ENCODE measurements at places on chromosomes 3 and 15.
A peak's percentile ranks its signal among the peaks of the same experiment; 100 is the strongest.

DNA sequence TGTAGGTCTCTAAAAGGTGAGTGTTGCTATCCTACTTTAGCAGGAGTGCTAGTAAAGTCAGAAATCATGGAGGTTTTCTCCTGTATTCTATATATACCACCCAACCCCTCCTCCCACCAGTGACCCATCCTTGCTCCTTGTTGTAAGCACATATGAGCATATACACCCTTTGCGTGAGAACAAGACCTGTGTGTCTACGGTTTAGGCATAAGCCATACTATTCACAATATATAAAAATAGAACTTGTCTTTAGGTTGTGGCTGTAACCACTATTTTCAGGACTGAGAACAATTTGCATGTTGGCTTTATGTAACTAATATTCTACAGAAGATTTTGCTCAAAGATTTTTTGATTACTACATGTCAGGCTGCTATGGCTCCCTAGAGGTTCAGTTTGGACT lies 59.1 kb upstream of the TOP2B start:
- ATAC-seq = no peak

- ATAC-seq = no peak
These were observed 150.5 kb downstream of the LRRK1 start for GRCh38 chr15:101069654-101069973.

- ATAC-seq = peak; percentile 60
These were observed 34.1 kb upstream of the HACD2 start for GRCh38 chr3:123618768-123619484.

DNA sequence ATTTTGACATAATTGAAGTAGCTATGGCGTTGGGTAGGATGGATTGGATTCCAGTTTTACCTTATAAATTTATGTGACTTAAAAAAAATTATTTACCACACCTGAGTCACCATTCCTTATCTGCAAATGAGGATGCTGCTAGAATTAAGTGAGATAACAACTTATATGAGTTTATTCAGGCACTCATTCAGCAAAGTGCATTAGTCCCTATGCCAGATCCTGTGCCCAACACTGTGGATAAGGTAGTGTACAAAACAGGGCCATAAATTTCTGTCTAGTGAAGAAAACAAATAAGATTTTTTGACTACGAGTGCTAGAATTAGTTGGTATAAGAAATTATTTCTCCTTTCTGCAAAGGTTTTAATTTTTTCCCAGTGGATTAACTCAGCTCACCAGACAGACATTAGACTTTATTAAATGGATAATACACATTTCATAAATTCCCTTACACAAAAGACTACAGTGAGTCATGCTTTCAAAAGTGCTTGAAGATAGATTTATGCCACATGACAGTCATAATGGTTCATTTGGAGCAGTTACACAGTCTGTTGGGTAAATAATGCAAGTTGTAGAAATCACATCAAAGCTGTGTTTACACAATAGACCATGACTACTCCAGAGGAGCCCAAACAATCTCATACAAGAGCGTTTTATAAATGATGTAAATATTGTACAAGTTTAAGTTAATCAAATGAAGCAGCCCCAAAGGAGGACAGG lies 129.9 kb upstream of the TGFBR2 start:
- ATAC-seq = peak; percentile 90

DNA sequence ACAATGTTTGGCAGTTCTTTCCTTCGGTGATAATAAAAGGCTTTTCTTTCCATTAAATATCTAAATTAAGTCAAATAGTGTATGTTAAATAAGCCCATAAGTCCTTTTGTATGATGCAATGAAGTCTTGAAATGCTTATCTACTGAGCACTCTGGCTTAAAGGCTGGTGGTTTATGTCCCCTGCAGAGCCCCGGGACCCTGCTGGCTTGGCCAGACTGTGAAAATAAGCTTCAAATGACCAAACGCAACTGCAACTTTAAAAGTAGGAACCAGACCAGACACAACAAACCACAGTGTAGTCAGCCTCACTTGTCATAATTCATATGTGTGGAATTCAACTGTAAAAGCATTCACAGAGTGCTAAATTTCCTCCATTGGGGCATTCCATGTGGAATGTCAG lies 72.5 kb downstream of the FOXP1 start:
- ATAC-seq = peak; percentile 80

GRCh38 chr3:3405131-3405530 lies 225.6 kb upstream of the CRBN start:
- no peak for ATAC-seq

DNA sequence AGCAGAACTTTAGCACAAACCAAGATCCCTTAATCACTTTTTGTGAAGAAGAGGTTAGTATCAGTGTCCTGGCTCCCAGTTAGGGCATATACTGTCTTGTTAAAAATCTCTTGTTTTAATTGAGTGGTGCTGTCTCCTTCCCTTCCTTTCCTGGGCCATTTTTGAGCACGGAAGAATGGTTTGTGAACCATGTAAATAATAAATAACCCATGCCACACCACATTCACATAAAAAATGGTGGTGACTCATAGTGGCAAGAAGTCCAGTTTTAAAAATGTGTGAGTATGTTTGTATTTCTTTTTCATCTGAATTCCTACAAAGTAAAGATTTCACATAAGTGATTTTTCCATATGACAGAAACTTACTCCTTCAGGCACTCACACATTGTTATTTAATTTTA lies 59.1 kb upstream of the SPRED1 start:
- ATAC-seq = no peak

DNA sequence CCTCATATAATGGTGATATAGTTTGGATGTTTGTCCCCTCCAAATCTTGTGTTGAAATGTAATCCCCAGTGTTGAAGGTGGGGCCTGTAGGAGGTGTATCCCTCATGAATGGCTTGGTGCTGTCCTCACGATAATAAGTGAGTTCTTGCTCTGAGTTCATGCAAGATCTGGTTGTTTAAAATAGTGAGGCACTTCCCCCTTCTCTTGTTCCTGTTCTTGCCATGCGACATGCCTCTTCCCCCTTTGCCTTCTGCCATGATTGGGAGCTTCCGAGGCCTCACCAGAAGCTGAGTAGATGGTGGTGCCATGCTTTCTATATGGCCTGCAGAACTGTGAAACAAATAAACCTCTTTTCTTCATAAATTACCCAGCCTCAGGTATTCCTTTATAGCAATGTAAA lies 39.2 kb downstream of the REC114 start:
- ATAC-seq = no peak

GRCh38 chr3:16801698-16802097 lies 83.1 kb upstream of the PLCL2 start:
- peak; percentile 48 for ATAC-seq

DNA sequence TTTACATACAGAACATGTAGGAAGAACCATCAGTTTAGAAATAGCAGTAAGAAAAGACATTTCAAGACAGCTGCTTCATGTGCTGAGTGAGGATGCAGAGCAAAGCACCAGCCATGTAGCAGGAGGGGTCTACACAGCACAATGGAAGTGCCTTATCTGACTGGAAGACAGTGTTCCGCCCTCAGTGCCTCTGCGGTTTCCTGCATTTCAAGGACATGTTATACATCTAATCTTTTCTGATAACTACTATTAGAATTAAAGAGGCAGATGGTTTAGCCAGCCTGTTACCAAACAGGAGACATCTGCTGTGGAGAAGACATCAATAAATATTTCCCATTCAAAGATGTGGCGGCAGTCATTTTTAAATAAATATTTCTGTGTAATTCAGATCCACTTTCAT lies 10.6 kb downstream of the LSG1 start:
- no peak for ATAC-seq

GRCh38 chr3:182248349-182248880 lies 536.7 kb downstream of the SOX2 start:
- peak; percentile 32 for ATAC-seq

- ATAC-seq = no peak
These were observed 45.4 kb downstream of the ZDHHC19 start for GRCh38 chr3:196165850-196166249.

- peak; percentile 56 for ATAC-seq
These were observed 83.2 kb downstream of the COL8A1 start for GRCh38 chr3:99721633-99722007.
